ENCODE measurements at places on chromosomes 6 and 20.

DNA sequence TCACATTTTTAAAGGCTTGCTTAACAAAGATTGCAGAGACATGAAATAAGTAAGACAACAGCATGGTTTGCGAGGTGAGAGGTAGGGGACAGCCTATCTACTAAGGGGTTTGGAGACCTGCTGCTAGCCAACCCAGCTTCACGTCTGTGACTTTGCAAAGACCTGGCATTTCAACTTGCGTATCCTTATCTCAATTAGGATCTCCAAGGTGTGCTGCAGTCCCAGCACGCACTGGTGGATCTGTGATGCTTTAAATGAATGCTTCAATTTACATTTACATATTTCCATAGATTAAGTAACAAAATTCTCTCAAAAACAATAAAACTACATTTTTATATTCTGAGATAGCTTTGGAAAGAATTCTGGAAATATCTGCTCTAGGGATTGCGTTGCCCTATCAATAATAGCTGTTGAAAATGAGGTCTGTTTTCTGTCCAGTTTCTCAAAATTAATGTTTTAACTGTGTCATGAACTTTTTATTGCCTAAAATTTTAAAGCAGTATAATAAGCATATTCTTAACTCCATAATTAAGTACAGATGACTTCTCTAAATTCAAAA is 124.4 kb upstream of the EDN1 start:
- DNase-seq: no peak
- H3K4me1 ChIP-seq: no peaks in the 10 kb centered on the region
- no peak overlapping the region for H3K27ac ChIP-seq
- no peak overlapping the region for H3K4me3 ChIP-seq
- no peaks in the 10 kb centered on the region for H3K27me3 ChIP-seq

DNA sequence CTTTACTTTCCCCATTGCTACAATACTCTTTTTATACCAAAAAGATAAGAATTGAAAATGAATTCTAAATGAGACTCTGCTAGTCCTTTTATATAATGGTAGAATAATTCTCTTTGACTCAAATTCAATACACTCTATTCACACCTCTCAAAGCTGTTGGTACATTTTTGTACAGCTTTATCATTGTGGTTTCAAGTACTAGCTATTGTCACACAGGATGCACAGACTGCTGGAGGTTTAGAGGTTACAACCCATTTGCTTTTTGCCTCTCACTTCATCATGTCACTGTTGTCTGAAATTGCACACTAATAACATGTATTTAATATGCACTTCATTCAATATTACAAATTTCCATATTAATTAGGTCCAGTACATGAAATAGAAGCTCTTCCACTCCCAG is 442.2 kb upstream of the ARID1B start:
- H3K4me1 ChIP-seq: no peaks in the 10 kb centered on the region
- H3K4me3 ChIP-seq: no peak overlapping the region
- no peak overlapping the region for H3K27ac ChIP-seq
- no peaks in the 10 kb centered on the region for H3K36me3 ChIP-seq
- H3K27me3 ChIP-seq: no peaks in the 10 kb centered on the region

- H3K27me3 ChIP-seq: no peaks in the 10 kb centered on the region
- H3K27ac ChIP-seq: no peak overlapping the region
- H3K36me3 ChIP-seq: no peaks in the 10 kb centered on the region
- no peak for DNase-seq
- no peaks in the 10 kb centered on the region for H3K4me1 ChIP-seq
- no peak overlapping the region for H3K4me3 ChIP-seq
Observed at GRCh38 chr6:14468647-14469321, 351.2 kb downstream of the CD83 start.

GRCh38 chr6:154343473-154344308 is 12.9 kb downstream of the IPCEF1 start:
- peak overlapping the region; percentile 35 for H3K4me3 ChIP-seq
- H3K36me3 ChIP-seq: no peaks in the 10 kb centered on the region
- peak; percentile 73 for DNase-seq

GRCh38 chr20:3751305-3751674 is 16.3 kb downstream of the ADISSP start:
- no peak overlapping the region for H3K27ac ChIP-seq
- peaks cover 21% of the 10 kb centered on the region for H3K27me3 ChIP-seq
- DNase-seq: no peak
- H3K4me3 ChIP-seq: peak overlapping the region; percentile 66
- H3K4me1 ChIP-seq: no peaks in the 10 kb centered on the region

GRCh38 chr20:35711588-35712209 is 12.5 kb downstream of the ROMO1 start:
- H3K27ac ChIP-seq: peak overlapping the region; percentile 17
- H3K27me3 ChIP-seq: no peaks in the 10 kb centered on the region
- H3K36me3 ChIP-seq: peaks cover 19% of the 10 kb centered on the region
- DNase-seq: no peak
- no peak overlapping the region for H3K4me3 ChIP-seq
